KG1 (cell line): ENCODE measurements at places on chromosomes 3 and 15.

DNA sequence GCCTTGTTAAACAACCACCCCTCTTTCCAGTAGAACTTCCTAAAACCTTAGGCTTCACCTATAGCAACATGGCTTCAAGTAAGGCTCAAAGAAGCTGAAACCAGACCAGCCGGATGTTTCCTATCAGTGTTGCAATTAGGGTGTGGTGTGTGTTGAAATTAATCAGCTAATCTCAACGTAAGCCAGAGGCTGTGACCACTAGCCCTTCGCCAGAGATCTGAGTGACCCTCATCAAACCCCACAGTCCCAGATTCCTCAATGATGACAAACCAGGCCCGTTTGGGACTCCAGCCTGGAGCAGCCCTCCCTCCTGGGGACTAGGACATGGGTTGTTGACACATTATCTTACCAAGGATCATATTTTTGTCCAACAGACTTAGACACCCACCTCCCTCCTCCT is 27.3 kb downstream of the CYP11A1 start:
- no peak for DNase-seq

- no peak for DNase-seq
Measured at GRCh38 chr3:149384167-149384566, 6.7 kb upstream of the TM4SF1 start.

DNA sequence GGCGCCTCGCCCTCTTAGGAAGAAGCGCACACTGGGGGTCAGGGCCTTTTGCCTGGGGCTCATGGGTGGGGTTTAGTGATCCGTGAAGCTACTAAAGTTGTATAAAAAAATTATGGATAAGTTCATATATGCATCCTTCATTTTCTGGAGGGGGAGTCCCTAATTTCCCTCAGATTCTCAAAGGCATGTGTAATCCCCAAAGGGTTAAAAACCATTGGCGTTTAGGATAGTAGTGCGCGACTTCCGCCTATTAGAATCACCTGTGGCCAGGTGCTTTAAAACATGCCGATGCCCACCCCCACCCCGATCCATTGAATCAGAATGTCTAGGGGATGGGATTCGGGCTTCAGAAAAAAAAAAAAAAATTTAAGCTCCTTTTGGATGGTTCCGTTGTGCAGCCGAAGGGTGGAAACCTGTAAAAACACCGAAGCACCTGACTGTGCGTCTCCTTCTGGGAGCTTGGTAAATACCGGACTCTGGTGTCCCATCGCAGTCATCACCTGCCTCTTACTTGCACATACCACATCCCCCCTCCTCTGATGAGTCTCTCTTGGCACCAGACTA is 570 bp downstream of the APH1B start:
- DNase-seq = no peak

DNA sequence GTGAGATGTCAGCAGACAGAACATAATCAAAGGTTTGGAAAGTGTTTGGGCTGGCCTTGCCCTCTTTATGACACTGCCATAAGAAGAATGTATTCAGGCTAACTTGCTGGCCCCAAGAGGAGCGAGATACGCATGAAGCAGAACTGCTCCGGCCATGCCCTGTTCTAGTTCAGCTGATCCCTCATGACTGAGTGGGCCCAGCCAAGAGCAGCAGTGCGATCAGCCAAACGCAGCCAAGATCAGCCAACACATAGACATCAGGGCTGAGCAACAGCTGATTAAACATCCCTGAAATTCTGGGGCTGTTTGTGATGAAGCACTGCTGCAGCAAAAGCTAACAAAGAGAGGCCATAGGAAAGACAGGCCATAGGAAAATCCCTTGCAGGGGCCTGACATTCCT is 24.1 kb downstream of the POMGNT2 start:
- DNase-seq = no peak

GRCh38 chr3:25566358-25566920 is 98.3 kb downstream of the TOP2B start:
- DNase-seq = no peak

DNA sequence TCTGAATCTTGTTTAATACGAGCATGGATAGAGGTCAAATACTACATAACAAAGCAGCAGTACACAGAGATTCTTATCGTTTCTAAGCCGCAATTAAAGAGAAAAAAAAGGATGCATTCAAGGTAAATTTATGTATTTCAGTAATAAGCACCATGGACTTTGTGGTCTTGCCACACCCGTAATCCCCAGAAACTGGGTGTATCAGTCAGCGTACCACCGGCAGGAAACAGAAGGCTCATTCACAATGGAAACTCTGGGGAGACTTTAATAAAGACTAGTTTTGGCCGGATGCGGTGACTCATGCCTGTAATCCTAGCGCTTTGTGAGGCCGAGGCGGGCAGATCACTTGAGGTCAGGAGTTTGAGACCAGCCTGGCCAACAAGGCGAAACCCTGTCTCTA is 81.9 kb upstream of the ZNF280D start:
- peak; percentile 43 for DNase-seq

- DNase-seq = no peak
Measured at GRCh38 chr15:23670970-23671369, 16.1 kb downstream of the NDN start.

DNA sequence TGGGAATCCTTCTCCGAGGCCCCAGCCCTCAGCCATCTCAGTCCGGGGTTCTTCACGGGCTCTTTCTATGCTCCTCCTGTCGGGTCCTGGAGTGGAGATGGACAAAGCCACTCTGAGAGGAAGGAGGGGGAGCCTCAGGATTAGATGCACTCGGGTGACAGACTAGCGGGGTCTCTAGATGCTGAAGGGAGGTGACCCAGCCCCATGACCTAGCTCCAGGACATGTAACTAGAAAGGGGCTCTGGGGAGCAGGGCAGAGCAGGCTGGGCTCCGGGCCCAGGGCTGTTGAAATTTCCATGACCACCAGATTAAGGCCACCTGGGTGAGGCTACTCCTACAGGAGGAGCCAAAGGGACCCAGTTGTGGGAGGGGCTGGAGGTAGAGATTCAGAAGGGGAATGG is 14.8 kb upstream of the SKIC8 start:
- DNase-seq = no peak

- no peak for DNase-seq
Measured at GRCh38 chr3:74445541-74445940, 168.9 kb downstream of the CNTN3 start.

GRCh38 chr3:13578251-13578650 is 29.3 kb downstream of the FBLN2 start:
- no peak for DNase-seq

DNA sequence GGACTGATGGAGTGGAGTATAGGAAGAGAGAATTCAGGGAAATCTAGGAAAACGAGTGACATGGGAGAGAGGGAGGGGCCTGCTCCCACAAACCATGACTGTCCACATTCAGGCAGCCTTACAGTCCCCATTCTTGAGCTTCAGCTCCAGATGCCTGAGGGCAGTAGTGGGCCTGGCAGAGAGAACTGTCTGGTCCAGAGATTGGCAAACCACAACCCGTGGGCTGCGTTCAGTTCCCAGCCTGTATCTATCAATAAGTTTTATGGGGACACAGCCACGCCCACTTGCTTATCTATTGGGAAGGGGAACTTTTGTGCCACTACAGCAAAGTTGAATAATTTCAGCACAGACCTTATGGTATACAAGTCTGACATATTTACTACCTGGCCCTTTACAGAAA is 63.8 kb downstream of the SLCO2A1 start:
- no peak for DNase-seq

GRCh38 chr3:14406766-14407165 is 4.4 kb downstream of the SLC6A6 start:
- no peak for DNase-seq

- no peak for DNase-seq
Measured at GRCh38 chr15:62416526-62416925, 251.4 kb upstream of the C2CD4B start.

DNA sequence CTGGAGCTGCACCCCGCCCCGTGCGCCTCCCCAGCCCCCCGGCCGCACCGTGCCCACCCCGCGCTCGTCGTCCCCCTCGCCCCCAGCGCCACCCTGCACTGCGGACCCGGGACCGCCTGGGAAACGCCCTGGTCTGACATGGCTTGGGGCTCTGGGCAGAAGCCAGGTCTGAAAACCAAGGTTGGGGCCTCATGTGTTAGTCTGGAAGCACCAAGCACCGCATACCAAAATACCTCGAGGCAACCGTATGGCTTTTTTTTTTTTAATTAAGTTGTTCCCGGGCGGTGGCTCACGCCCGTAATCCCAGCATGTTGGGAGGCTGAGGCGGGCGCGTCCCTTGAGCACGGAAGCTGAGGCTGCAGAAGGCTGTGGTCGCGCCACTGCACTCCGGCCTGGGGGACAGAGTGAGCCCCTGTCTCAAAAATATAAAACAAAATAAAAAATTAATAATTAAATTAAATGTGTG is 91.5 kb upstream of the CHD2 start:
- no peak for DNase-seq

DNA sequence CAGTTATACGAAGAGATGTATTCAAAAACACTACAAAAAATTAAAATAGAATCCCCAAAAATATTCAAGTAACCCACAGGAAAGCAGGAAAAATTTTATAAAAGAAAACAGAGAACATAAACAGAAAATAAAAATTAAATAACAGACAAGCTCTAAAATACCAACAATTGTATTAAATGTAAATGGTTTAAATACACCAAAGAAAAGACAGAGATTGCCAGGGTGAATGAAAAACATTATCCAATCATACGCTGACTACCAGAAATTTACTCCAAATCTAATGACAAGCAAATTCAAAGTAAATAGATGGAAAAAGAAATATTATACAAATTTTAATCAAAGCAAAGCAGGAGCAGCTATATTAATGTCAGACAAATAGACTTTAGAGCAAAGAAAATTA is 103.6 kb downstream of the BOC start:
- no peak for DNase-seq

GRCh38 chr3:159448902-159449301 is 539.7 kb upstream of the IL12A start:
- no peak for DNase-seq

- DNase-seq = no peak
Measured at GRCh38 chr3:64215559-64215958, 9.7 kb downstream of the PRICKLE2 start.

GRCh38 chr15:76840830-76841460 is 64.2 kb downstream of the SCAPER start:
- no peak for DNase-seq

GRCh38 chr3:94779699-94780098 is 716.8 kb downstream of the NSUN3 start:
- DNase-seq = no peak

DNA sequence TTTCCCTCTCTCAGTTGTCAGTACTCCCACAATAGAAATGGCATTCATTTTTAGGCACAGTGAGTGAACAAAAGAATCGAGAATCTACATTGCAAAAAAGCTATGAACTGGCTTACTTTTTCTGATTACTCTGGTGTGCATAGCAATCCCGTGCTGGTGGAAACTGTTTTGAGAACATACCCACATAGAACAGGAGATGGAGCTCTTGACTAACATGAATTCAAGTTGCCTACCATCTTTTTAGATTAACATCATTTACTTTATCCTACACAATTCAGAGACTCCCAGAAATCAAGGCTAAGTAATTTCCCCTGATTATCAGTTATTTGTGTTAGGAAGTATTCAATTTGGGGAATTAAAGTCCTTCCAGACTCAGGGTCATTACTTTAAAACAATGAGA is 326.6 kb downstream of the ARPP21 start:
- DNase-seq = peak; percentile 16
